ENCODE measurements at places on chromosomes 7 and 10. TPM values are rescaled to one million over a fixed set of nuclear protein-coding genes. Genes with fewer than 3 reads are reported as not detected.

GRCh38 chr10:89351412-89351779, 23.6 kb downstream of the IFIT3 start:
- DNase-seq = peak; percentile 10

GRCh38 chr10:28839600-28840007, 162.3 kb downstream of the BAMBI start:
- DNase-seq = no peak

DNA sequence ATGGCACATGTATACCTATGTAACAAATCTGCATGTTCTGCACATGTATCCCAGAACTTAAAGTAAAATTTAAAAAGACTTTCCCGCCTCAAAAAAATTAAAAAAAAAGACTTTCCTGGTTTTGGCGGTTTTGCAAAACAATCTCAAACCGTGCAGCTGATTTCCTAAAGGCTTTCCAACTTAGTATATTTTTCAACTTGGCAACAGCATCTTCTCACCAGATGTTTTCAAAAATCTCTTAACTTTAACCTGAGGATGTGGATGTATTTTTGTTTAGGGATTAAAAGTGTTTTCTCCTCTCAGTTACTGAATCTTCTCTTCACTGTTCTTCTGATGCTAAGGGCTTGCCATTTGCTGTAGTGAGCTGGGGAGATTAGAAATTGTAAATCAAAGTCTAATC, 96.5 kb upstream of the PLPP4 start:
- DNase-seq = no peak

DNA sequence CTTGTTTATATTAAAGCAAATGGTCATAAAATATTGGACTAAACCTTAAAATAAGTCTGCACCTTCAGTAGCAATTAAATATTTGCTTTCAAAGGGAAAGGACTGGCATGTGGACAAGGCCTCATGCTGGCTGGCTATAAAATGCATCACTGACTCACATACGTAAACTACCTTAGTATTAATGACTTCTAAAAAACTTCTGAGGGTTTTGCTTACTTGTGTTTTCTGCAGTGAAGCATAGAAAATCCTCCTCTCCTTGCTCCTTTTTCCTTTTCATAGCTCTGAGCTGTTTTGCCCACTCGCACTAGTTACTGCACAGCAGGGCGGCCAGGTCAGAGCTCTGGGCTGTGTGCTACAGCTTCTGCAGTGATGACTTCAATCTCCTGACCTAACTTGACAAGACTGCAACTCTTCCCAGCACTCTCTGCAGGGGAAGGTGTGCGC, 82.3 kb downstream of the CUL2 start:
- DNase-seq = peak; percentile 96

TRPV5 gene
- not detected for total RNA-seq

DNA sequence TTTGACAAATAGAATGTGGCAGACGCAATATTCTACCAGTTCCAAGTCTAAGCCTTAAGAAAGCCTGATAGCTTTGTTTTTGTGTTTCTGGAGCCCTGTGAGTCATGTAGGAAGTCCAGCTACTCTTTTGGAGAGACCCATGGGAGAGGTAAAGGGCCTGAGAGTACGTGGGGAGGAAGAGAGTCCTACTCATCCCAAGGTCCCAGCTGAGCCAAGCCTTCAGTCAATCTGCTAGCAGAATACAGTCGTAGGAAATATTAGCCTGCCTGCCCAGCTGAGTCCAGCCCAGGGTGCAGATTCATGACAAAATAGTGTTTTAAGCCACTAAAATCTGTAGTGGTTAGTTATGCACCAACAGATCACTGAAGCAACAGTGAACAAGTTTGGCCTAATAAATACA, 9.0 kb upstream of the GNA12 start:
- DNase-seq = no peak

GRCh38 chr10:77186936-77187335, 450.7 kb downstream of the KCNMA1 start:
- DNase-seq = no peak

- no peak for DNase-seq
Measured at GRCh38 chr10:129771576-129771975, 192.5 kb downstream of the EBF3 start.

DNA sequence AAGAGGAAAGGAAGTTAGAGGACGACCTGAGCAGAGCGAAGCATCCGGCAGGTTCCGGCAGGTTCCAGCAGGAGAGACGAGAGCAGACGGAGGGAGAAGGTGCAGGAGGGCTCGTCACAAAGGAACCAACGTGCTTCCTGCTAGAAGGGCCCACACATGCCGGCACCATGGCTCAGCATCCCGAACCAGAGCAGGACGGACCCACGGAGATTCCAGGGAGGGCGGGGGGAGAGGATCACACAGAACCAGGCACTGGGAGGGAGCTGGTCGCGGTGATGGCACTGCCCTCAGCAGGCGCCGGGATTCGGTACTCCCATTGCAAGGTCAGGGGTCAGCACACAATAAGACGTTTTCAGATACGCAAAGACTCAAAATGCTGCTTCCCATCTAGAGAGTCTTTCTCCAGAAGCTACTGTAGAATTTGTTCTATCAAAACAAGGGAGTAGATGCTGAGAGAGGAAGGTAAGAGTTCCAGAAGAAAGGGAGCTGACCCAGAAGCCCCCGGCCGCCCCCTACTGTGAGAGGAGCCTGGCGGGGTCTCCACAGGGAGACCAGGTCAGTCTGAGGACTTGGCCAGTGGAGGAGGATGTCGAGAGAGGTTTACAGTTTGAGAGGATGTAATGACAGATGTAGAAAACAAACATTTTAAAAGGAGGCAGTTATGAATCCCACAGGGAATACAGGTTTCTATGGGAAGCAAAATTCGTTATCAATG, 23.6 kb upstream of the PWWP2B start:
- no peak for DNase-seq

DNA sequence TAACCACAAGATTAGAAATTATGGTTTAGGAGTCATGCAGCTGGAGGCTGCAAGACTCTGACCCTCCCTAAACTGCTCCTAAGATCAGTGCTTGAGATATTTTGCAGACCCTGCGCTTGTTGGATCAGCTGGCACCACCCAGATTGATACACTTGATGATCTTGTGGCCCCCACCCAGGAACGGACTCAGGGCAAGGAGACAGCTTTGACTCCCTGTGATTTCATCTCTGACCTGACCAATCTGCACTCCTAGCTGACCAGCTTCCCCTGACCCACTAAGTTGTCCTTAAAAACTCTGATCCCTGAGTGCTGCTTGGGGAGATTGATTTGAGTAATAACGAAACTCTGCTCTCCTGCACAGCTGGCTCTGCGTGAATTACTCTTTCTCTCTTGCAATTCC, 8.0 kb upstream of the RAB18 start:
- DNase-seq = no peak

CAV2 gene
- 76.6 TPM for total RNA-seq

JAKMIP3 gene
- 0.92 TPM for total RNA-seq

PON3 gene
- not detected for total RNA-seq

- no peak for DNase-seq
Measured at GRCh38 chr7:66146701-66147100, 32.1 kb downstream of the CRCP start.

Measured in PC-3 (cell line).